ENCODE measurements at places on chromosomes 6 and 20. TPM values are rescaled to one million over a fixed set of nuclear protein-coding genes. Genes with fewer than 3 reads are reported as not detected.

Gene LHFPL5
- not detected for total RNA-seq

Gene GNAS-AS1
- total RNA-seq: 0.48 TPM

Gene C6orf163
- not detected for total RNA-seq

Gene MYT1
- total RNA-seq: not detected

Gene YIPF3
- 40.9 TPM for total RNA-seq

Gene OLIG3
- not detected for total RNA-seq

Gene SLC26A8
- not detected for total RNA-seq

Gene SCUBE3
- under 0.01 TPM for total RNA-seq

Gene ADTRP
- 12.8 TPM for total RNA-seq

Gene TNFRSF6B
- 7.5 TPM for total RNA-seq

Gene RAET1L
- total RNA-seq: 2.3 TPM

Gene ACAT2
- total RNA-seq: 29.2 TPM

Gene HTR1E
- total RNA-seq: not detected

Gene DNPH1
- total RNA-seq: 43.7 TPM

Gene ZBTB12
- total RNA-seq: 3.0 TPM

Gene SRSF3
- total RNA-seq: 136 TPM

Gene ID4
- 1.2 TPM for total RNA-seq

Gene IL17A
- total RNA-seq: not detected

Gene FBXO5
- total RNA-seq: 1.7 TPM

Gene CCN5
- total RNA-seq: not detected

Gene CAPN11
- not detected for total RNA-seq

Gene DACT2
- 0.72 TPM for total RNA-seq

Gene BNIP5
- total RNA-seq: not detected

Gene GRM1
- not detected for total RNA-seq

Gene PLAGL1
- total RNA-seq: 3.2 TPM

Gene SMPDL3A
- total RNA-seq: 7.7 TPM

Gene LY6G6F
- total RNA-seq: not detected

Gene HLA-DRB1
- total RNA-seq: not detected

Gene NKAPL
- total RNA-seq: 0.48 TPM

Gene CCN6
- total RNA-seq: 0.72 TPM

Gene MARCKS
- 87.2 TPM for total RNA-seq

Gene NFATC2
- total RNA-seq: under 0.01 TPM

Gene GGTLC1
- total RNA-seq: not detected

Gene EBF4
- 1.2 TPM for total RNA-seq

Gene TGM3
- under 0.01 TPM for total RNA-seq

Gene ZNF311
- 0.96 TPM for total RNA-seq

Gene EYA2
- 2.9 TPM for total RNA-seq

Gene CST4
- not detected for total RNA-seq

Gene EYS
- total RNA-seq: under 0.01 TPM

Gene SLX4IP
- 4.5 TPM for total RNA-seq

Gene SPEF1
- total RNA-seq: not detected

Gene PLEKHG1
- total RNA-seq: 14.9 TPM

Gene CBLN4
- not detected for total RNA-seq

Gene LTA
- not detected for total RNA-seq

Gene SPTLC3
- 5.1 TPM for total RNA-seq

Gene PDE7B
- total RNA-seq: 0.24 TPM

Gene PRSS16
- 5.5 TPM for total RNA-seq

Gene PGC
- not detected for total RNA-seq

Gene TUBB1
- total RNA-seq: not detected

Gene ESR1
- under 0.01 TPM for total RNA-seq

Gene MATN4
- not detected for total RNA-seq

Gene EMILIN3
- total RNA-seq: not detected

Gene SLC24A3
- 1.2 TPM for total RNA-seq

Gene PKIG
- total RNA-seq: 12.4 TPM

Gene WFDC12
- total RNA-seq: 0.96 TPM

Gene FAM217A
- total RNA-seq: not detected

Gene LRRC73
- 0.24 TPM for total RNA-seq

Gene NRSN1
- not detected for total RNA-seq

Gene RPRD1B
- total RNA-seq: 16.4 TPM

Gene VGLL2
- total RNA-seq: not detected
